Activated CD8-positive, alpha-beta T cell treated with anti-CD3 and anti-CD28 coated beads for 36 hours (primary cell): ENCODE measurements at places on chromosomes 6 and 20. TPM values are rescaled to one million over a fixed set of nuclear protein-coding genes. Genes with fewer than 3 reads are reported as not detected.

PGK2 gene
- not detected for total RNA-seq

DNA sequence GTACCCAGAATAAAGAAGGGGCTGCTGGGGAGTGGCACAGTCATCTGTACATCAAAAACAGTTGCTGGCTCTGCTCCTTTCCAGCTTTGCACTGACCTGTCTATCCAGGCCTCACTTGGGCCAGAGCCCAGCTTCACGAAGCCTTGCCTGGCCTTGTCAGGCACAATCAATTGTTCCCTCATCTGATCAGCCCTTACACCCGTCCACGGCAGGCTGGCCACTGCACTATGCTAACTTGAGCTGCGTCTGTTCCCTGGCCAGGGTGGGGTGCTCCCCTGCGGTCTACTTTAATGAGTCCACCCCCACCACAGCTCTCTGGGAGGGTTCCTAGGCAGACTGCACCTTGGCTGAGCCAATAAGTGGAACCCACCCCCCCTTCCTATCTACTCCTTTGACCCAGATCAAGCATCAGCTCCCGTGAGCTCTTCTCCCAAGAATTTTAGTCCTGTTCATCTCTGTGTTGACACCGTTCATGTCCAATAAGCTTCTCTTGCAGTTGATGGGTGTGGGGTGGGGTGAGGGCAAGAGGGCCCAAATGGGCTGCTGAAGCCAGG is 74.3 kb upstream of the MLN start:
- no peaks in the 10 kb centered on the region for H3K27me3 ChIP-seq
- no peak overlapping the region for H3K27ac ChIP-seq
- H3K36me3 ChIP-seq = no peaks in the 10 kb centered on the region
- DNase-seq = no peak
- peaks cover 10% of the 10 kb centered on the region for H3K4me1 ChIP-seq
- no peak overlapping the region for H3K4me3 ChIP-seq

GRCh38 chr6:166752097-166752496 is 125.0 kb upstream of the RPS6KA2 start:
- H3K4me1 ChIP-seq = peaks cover 7% of the 10 kb centered on the region
- H3K36me3 ChIP-seq = no peaks in the 10 kb centered on the region
- no peak overlapping the region for H3K27ac ChIP-seq
- DNase-seq = no peak

MAP3K7 gene
- total RNA-seq = 22.1 TPM

- H3K27me3 ChIP-seq = no peaks in the 10 kb centered on the region
- peaks cover 7% of the 10 kb centered on the region for H3K4me1 ChIP-seq
- H3K36me3 ChIP-seq = no peaks in the 10 kb centered on the region
- H3K27ac ChIP-seq = no peak overlapping the region
- DNase-seq = no peak
Observed at GRCh38 chr6:14442242-14442641, 324.7 kb downstream of the CD83 start.

DNA sequence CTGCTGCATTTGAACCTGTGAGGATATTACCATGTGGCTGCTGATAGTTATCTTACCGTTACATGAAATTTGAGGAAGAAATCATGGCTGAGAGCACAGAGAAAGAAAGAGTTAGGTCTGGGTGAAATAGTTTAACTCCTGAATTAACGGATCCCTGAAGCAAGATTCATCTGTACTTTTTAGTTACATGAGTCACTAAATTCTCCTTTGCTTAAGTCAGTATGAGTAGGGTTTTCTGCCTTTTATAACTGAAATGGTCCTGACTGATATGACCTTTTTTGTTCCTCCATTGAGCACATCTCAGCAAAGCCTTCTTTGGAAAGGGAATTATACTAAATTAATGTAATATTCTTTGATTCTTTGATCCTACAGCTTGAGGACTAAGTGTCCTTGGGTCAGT is 333.3 kb upstream of the ZFP64 start:
- no peaks in the 10 kb centered on the region for H3K36me3 ChIP-seq
- no peak overlapping the region for H3K4me3 ChIP-seq
- H3K27me3 ChIP-seq = peaks cover 2% of the 10 kb centered on the region
- no peak for DNase-seq

GRCh38 chr6:34518669-34519365 is 37.3 kb downstream of the SPDEF start:
- no peak overlapping the region for H3K4me3 ChIP-seq
- H3K27me3 ChIP-seq = no peaks in the 10 kb centered on the region
- no peaks in the 10 kb centered on the region for H3K4me1 ChIP-seq
- no peak for DNase-seq
- H3K36me3 ChIP-seq = no peaks in the 10 kb centered on the region
- H3K27ac ChIP-seq = no peak overlapping the region

GRCh38 chr6:62999796-63000195 is 211.5 kb upstream of the FKBP1C start:
- H3K4me1 ChIP-seq = no peaks in the 10 kb centered on the region
- H3K4me3 ChIP-seq = no peak overlapping the region
- H3K27ac ChIP-seq = no peak overlapping the region
- DNase-seq = no peak
- H3K27me3 ChIP-seq = no peaks in the 10 kb centered on the region
- no peaks in the 10 kb centered on the region for H3K36me3 ChIP-seq

- H3K27ac ChIP-seq = no peak overlapping the region
- H3K4me3 ChIP-seq = no peak overlapping the region
- peaks cover 39% of the 10 kb centered on the region for H3K4me1 ChIP-seq
- DNase-seq = no peak
- no peaks in the 10 kb centered on the region for H3K36me3 ChIP-seq
Observed at GRCh38 chr6:11431455-11431937, 106.1 kb upstream of the TMEM170B start.

DNA sequence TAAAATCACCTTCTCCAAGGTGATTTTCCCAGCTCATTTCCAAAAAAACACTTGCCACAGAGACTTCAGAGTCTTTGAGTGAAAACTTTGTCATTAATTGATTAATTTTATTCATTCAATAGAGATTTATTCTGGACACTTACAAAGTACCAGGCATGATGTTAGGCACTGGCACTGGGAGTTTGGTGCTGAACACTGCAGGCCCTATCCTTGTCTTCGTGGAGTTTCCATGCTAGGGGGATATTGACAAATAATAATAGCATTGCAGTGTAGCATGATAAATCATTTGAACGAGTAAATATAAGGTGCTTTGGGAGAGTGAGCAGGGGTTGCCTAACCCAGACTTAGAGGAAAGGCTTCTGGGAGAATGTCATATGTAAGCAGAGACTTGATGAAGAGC is 145.7 kb downstream of the SOX4 start:
- DNase-seq = no peak
- peaks cover 13% of the 10 kb centered on the region for H3K27me3 ChIP-seq
- no peaks in the 10 kb centered on the region for H3K36me3 ChIP-seq
- no peak overlapping the region for H3K27ac ChIP-seq
- H3K4me3 ChIP-seq = no peak overlapping the region

TAF4 gene
- total RNA-seq = 15.9 TPM

DNA sequence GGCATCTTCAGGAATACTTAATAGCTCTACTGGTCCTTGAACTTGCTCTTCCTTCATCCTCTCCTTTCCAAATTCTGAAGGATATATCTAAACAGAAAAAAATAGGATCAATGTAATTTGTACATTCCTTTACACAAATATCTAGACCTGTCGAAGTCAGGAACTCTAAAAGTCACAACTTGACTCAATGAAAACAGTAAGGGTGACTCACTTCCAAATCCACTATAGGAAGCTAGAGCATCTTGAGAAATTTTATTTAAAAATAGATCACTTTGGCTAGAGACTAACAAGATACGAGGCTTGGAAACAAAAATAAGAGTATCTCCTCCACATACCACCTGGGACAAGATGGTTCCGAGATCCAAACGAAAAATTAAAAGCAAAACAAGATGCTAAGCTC is 12.2 kb downstream of the ESF1 start:
- no peaks in the 10 kb centered on the region for H3K27me3 ChIP-seq
- peaks cover 44% of the 10 kb centered on the region for H3K36me3 ChIP-seq
- H3K4me3 ChIP-seq = no peak overlapping the region
- peaks cover 15% of the 10 kb centered on the region for H3K4me1 ChIP-seq
- no peak for DNase-seq
- H3K27ac ChIP-seq = no peak overlapping the region

SMLR1 gene
- not detected for total RNA-seq

DNA sequence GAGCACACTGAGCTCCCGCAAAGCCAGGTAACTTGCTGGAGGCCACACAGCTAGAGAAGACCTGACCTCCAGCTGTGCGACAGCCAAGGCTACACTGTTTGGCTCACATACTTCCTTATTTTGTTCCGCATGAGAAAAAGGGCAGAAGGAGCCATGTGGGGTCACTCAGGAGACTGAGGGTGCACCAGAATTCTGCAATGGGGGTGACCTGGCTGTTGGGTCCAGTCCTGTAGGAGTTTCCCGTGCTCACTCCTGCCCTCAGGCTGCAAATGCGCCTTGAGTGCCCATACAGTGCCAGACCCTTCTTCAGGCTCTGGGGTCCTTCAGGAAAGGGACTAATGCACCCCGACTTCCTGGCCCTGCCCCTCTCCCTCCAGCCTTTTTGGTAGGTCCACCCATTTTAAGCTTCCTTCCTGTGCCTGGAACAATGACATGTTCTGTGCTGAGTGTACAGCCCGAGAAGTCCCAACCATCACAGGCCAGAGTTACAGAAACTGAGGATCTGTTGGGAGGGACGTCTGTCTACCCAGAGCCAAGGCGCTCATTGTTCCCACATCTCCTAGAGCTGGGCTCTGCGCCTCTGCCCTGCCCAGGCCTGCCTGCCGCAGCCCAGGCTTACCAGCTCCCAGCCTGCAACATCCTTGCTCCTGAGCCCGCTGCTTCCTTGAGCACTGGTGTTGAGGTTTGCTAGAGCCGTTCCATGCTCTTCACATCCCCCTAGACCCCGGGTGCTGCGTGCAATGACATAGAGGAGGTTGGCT is 33.5 kb upstream of the CD93 start:
- no peaks in the 10 kb centered on the region for H3K4me1 ChIP-seq
- no peaks in the 10 kb centered on the region for H3K36me3 ChIP-seq
- H3K27me3 ChIP-seq = no peaks in the 10 kb centered on the region
- H3K27ac ChIP-seq = no peak overlapping the region
- DNase-seq = no peak

DNA sequence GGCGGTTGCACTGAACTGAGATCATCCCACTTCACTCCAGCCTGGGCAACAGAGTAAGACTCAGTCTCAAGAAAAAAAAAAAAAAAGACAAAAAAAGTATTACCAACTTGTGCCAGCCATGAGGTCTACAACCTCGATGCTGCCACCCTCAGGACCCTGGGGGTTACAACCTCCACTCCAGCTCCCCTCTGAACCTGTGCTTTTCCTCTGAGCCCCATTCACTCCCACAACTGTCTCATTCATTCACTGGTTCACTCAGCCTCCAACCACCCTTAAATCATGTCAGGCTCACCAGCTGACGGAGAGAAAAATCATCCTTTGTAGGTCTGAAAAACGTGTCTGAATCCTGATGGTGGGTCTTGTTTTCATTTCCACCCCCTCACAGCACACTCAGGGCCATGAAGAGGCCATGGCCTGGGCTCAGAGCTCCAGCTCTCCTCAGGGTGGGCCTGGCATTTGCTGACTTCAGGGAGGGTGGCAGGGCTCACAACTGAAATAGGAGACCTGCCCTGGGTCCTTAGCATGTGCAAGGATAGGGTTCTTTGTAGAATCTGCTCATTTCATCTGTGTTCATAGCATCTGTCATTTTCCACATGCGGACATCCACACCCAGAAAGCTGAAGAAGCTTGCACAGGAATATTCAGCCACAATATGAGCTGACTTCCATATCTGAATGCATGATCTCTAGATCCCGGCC is 1.9 kb upstream of the ULBP1 start:
- H3K36me3 ChIP-seq = peaks cover 2% of the 10 kb centered on the region
- H3K27me3 ChIP-seq = peaks cover 65% of the 10 kb centered on the region

OLIG3 gene
- total RNA-seq = 0.67 TPM
